ENCODE measurements at places on chromosomes 1 and 21. TPM values are rescaled to one million over a fixed set of nuclear protein-coding genes. Genes with fewer than 3 reads are reported as not detected.

GRCh38 chr1:72283307-72284083, 1.2 kb upstream of the NEGR1 start:
- peak; percentile 65 for DNase-seq

GRCh38 chr1:42849944-42850343, 3.5 kb downstream of the ZNF691 start:
- no peak for DNase-seq

- no peak for DNase-seq
These were observed 35.2 kb downstream of the JUN start for GRCh38 chr1:58748666-58749065.

DNA sequence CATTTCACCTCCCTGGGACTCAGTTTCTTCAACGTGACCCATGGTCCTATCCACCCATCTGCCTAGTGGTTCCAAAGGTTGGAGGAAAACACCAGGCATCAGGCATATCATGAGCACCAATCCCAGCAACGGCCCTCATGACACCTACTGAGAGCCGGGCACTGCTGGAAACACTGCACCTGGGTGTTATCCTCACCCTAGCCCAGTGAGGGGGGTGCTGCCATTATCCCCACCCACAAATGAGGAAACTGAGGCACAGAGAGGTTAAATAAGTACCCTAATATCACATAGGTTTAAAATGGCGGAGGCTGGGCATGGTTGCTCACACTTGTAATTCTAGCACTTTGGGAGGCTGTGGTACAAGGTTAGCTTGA, 206.9 kb downstream of the MATN1 start:
- DNase-seq: no peak

DNA sequence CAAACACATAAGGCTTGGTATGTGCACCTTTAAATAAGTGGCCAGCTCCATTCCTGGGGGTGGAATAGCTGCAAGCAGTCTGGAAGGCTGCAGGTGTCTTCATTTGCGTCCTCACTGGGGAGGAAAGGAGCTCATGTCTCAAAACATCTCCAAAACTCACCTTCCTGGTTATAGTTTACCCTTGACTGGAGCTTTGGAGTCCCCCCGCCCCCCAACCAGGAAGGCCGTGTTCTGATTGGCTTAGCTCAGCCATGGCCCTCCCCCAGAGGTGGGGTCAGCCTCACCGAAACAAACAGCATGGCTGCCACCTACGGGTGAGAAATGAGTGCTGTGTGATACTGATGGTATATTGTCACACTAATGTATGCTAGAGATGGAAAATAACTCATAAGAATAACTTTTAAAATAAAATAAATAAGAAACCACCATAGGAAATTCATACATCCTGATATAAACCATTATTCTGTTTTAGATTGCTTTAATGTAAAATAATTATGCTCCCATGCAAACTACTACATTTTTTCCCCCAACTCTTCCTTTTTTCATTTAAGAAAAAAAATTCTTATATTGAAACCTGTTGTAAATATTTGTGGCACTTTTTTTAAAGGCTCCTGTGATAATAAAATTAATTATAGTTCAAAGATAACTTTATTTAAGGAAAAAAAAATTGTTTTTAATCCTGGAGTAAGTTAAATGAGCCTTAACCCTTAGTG, 90.8 kb downstream of the ZP4 start:
- no peak for DNase-seq

GRCh38 chr1:193241132-193241827, 54.9 kb upstream of the B3GALT2 start:
- no peak for DNase-seq

GRCh38 chr1:20237646-20238045, 51.3 kb upstream of the PLA2G2C start:
- no peak for DNase-seq

- no peak for DNase-seq
These were observed 43.0 kb downstream of the TRIM33 start for GRCh38 chr1:114468047-114468446.

DNA sequence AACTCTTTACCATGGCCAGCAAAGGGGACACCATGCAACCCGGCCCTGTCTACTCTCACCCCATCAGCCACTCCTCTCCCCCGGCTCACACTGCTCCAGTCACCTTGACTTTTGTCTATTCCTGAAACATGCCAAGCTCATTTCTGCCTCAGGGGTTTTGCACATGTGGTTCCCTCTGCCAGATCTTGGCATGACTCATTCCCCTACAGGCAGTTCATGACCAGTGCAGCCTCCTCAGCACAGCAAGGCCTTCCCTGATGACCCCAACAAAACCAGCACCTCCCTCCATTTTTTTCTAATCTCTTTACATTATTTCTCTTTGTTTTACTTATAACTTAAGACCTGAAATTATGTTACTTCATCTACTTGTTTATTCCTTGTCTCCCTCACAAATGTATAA, 58.6 kb upstream of the GJB5 start:
- DNase-seq: no peak

DNA sequence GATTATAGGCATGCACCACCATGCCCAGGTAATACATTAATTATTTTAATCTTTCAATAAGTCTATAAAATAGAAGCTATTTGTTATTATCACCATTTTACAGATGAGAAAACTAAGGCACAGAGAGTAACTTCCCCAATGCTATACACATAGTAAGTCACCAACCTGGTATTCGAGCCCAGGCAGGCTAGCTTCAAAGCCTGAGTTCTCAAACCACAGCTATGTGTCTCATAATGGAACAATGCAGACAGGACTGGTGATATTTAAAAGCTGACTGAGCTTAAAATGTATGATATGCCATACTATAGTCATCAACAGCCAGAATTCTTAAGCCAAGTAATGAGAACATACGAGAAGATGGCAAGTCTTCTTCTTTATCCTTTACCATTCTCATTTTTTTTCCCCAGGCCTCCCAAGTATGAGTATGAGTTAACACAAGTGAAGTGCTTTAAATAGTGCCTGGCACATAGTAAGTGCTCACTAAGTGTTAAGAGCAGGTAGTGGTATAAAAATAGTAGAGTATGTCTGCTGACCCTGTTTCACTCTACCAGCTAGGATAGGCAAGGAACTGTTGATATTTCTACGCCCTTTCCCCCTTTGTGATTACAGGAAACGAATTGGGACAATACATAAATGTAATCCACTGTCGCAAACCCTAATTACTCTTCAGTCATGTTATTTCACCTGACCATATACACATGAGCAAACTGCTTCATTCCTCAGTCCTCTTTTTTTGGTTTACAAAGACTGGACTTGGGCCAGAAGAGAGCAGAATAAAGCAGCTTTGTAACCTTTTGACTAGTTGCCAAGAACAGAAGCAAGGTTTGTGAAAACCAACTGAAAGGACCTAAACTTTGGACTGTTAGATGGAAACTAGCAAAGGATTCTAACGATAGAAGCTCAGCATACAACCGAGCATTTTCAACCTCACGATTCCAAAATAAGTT, 9.5 kb downstream of the EYA3 start:
- DNase-seq: no peak

- no peak for DNase-seq
These were observed 119.6 kb upstream of the ERRFI1 start for GRCh38 chr1:8145545-8146202.

GRCh38 chr21:25314247-25314646, 293.0 kb downstream of the MRPL39 start:
- no peak for DNase-seq

DNA sequence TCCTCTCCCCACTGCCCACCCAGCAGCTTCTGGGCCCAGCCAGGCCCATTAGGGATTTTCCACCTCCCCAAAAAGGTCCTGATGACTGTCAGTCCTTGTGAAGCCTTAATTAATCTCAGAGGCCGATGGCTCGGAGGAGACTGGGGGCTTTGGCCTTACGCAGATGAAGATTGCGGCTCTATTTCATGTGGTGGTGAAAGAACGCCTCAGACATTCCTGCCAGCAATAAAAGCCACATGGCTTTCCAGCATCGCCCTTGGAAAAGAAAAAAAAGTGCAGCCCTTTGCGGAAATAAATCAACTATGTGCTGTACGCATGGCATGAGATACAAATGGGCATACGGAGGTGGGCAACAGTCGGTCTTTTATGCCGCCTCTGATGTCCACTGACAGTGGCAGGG, 6.6 kb upstream of the RUNX3 start:
- DNase-seq: no peak

- DNase-seq: no peak
These were observed 15.7 kb upstream of the HDAC1 start for GRCh38 chr1:32276032-32276782.

GRCh38 chr21:15992171-15992570, 262.4 kb downstream of the USP25 start:
- no peak for DNase-seq

GRCh38 chr1:156809711-156810366, 6.8 kb downstream of the SH2D2A start:
- no peak for DNase-seq

DNA sequence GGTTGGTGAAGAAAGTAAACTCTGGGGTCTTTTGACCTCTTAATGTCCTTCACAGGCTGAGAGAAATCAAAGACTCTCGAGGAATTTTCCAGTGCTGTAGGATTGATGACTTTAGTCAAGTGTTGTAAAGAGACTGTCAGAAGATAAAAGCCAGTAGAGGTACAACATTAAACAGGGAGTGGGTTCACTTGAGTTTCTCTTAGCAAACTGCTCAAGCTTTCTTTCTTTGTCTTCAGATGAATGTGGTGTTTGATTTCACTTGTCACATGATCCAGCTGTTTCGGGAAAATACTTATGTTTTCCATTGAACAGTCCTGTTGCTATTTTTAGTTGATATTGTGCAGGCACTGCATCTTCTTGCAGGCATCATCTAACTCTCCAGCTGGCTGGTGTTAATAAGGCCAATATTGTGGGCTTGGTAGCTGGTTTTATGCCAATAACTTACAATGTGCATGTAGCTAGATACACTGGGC, 45.6 kb downstream of the XCL2 start:
- DNase-seq: no peak

- DNase-seq: no peak
These were observed 145.5 kb upstream of the NRIP1 start for GRCh38 chr21:15210235-15210678.

DNA sequence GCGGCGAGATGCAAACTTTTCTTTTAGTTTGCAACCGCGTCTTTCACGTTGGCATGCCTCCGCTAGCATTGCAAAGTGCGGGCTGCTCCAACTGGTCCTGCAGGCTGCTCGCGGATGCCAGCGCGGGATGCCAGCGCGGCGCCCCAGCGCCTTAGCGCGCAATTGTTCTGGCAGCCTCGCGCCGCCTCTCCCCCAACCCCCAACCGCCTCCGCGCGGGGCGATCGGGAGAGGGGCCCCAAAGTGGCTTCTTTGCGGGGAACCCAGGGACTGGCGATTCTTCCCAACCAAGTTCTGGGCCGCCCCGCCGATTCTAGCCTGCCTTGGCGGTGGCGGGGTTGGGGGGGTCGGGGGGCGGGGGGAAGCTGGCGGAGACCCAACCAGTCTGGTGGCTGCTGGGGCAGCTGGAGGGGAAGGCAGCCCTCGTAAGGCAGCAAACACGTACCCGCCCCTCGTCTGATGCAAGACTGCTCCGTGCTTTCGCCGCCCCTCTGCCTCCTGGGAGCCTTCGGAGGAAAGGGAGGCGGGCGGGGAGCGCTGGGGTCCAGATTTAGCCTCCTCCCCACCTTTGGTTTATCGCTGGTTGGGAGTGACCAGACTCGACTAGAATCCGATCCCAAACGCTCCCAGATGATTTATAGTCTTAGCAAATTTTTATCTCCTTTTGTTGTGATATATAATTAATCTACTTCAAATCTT, 756 bp downstream of the PHGDH start:
- DNase-seq: no peak

Gene MX2
- polyA plus RNA-seq: 0.80 TPM

Gene ZNF683
- not detected for polyA plus RNA-seq

Gene MAEL
- polyA plus RNA-seq: 2.6 TPM

Gene GBP7
- polyA plus RNA-seq: not detected

Gene SEC16B
- polyA plus RNA-seq: 3.1 TPM

Gene ADAMTSL4
- polyA plus RNA-seq: 10.9 TPM

Gene LENEP
- polyA plus RNA-seq: not detected

Gene AMIGO1
- polyA plus RNA-seq: 7.8 TPM

Gene CYP4A22
- 6.6 TPM for polyA plus RNA-seq

Gene GREM2
- 0.95 TPM for polyA plus RNA-seq

Gene ACTL8
- not detected for polyA plus RNA-seq
